ENCODE measurements at places on chromosomes 13 and 19.

- DNase-seq = no peak
These were observed 3.9 kb upstream of the PLPP2 start for GRCh38 chr19:294946-295686.

DNA sequence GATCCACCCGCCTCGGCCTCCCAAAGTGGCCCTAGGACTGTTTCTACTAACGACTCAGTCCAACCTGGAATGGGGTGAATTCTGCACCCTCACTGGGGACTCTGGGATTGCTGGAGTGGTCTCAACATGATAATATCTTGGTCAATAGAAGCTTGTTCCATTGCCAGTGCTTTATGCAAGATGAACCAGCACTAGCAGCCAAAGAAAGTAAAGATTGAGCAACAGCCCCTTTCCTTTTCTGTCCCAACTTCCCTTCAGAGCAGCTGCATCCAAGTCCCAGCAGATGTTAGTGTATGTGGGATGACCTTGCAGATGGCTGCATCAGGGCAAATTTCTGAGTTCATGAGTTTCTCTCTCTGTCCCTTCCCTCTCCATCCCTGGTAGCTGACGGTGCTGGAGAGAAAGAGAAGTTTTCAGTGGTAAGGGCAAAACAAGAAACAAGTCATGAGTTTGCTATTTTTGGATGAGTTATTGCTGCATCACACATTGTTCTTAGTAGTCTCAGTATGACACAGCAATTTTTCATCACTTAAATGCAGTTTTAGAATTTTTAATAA is 183.6 kb upstream of the EDNRB start:
- no peak for DNase-seq

DNA sequence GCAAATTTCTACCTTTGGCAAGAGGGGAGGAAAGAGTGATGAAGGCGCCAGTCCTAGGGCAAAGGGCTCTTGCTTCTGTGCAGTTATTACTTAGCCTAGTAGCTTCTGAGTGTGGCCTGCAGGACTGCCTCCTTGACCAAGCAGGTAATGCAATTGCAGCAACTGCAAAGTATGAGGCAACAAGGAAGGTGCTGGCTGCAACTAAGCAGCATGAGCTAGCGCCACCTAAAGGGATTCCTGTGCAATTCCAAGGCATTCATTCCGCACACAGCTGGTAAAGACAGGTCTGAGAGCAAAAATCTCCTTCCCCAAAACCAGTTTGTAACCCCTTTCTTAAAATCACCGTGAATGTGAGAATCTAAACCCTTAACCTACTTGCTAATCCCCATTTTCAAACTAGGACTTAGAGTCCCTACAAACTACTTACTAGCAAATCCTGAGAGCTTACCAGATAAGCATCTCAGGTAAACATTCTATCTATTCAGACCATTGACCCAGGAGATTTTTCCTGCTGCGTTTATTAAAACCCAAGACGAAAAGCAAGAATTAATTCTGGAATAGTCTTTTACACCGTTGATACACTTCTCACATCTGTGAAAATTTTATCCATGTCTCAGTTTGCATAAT is 62.9 kb downstream of the DCT start:
- DNase-seq = no peak

DNA sequence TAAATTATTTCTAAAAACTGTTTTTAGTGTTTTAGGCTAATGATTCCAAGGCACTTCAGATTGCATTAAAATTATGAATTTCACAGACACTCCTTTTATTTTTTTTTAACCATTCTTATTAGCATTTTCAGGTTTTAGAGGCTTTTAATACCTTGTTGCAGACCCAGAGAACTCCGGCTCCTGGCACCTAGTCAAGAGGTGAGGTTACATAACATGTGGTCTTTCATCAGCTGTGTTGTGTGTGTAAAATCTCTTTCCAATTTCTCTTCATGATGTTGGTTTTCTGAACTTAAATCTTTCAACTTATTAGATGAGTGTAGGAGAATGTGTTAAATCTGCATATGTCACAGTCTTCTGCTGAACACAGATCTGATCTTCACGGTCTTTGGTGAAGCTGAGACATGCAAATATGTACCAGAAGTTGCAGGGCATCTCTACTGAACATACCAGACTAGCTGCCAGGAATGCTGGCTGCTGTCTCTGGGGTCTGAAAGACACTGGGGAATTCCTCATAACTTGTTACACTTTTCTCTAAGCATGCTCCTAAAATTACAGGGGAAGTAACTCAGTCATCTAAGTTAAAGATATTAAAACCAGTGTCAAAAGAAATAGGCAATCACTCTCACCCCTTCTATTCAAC is 1165.3 kb downstream of the EFNB2 start:
- DNase-seq = no peak

DNA sequence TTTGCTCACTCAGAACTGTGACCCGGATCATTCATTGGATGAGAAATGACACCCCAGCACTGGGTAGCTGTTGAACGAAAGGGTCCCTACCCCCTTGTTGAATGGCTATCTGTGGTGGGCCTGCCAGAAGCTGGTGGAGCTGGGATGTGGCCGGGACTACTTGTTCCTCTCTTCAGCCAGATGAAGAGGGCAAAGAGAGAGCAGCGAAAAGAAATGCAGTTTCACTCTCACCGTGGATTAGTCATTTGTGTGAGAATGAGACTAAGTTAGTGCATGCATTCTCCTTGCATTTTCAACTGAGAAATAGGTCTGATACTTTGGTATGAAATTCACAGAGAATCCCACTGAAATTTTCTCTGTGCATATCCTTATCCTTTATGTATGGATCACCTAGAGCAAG is 553.1 kb downstream of the IRS2 start:
- DNase-seq = no peak

GRCh38 chr19:51566489-51567100 is 4.5 kb upstream of the ZNF175 start:
- no peak for DNase-seq

DNA sequence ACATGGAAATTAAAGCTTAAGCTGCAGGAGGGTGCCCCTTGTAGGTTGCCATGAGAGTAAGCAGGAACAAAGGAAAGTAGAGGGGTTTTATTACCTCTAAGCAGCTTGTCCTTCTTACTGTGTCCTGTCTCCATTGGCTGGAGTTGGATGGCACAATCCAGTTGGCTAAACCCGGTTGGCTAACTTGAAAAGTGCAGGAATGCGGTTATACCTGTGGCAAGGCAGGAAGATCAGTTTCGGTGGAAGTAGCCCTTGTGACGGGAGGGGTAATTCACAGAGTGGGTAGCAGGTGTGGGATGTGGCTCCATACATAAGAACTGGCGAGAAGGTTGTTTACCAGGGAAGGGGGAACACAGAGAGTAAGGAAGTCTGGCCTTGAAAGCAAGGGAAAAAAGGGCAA is 3.2 kb downstream of the ZNF726 start:
- DNase-seq = no peak

GRCh38 chr13:32851083-32852069 is 164.8 kb upstream of the KL start:
- no peak for DNase-seq

DNA sequence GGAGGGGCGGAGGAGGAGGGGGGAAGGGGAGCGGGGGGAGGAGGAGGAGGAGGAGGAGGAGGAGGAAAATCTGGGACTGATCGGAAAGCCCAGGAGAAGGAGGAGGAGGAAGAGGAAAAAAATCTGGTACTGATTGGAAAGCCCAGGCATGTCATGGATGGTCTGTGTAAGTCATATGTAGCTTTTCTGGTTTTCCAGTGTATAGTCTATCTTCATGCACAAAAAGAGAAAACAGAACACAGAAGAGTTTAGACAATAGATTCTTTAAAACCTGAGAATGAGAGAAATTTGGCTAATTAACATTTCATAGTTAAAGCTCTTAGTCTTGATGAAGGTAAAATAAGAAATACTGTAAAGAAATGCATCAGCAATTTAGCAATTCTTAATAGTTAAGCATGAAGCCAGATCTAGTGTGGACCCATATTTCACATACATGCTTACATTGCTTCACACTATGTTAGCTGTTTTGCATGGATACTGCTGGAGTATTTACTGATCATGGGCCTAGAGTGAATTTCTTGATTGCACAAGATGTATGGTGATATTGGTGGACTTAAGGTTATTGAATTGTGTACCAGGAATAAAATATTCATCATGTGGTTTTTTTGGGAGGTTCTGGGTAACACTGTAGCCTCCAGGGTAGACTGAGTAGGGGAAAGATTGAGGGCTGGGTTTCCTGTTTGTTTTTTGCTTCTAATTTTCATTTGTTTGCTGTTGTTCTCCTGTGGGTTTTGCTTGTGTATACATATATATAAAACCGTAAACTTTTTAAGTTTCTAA is 41.4 kb downstream of the SUCLA2 start:
- no peak for DNase-seq

- peak; percentile 30 for DNase-seq
These were observed 170.3 kb downstream of the PTPRS start for GRCh38 chr19:5170329-5170745.

DNA sequence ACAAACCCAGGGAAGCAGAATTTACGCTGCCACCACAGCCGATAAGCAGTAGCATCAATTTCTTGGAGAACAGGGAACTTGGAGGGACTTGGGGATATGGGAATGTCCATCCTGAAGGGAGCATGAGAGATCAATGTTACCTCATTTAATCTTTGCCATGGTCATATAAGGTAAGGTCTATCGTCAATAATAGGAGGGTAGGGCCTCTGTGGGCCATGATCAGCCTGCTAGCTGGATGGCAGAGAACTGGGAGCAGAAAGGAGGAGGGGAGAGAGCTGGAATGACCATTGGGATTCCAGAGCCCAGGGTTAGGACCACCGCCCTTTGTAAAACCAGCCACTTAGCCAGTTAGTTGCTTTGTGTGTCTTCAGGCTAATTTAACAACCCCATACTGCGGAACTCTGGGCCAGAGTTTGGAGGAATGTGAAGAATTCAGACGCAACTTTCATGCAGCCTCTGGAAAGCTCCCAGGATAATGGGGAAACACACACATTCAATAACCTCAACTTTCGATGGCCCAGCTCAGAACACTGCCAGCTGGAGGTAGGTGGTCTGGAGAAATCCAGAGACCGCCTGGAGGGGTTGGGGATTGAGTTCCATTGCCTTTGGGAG is 40.3 kb downstream of the ZNF557 start:
- DNase-seq = no peak

- DNase-seq = no peak
These were observed 388.0 kb downstream of the LMO7 start for GRCh38 chr13:76024151-76024550.

DNA sequence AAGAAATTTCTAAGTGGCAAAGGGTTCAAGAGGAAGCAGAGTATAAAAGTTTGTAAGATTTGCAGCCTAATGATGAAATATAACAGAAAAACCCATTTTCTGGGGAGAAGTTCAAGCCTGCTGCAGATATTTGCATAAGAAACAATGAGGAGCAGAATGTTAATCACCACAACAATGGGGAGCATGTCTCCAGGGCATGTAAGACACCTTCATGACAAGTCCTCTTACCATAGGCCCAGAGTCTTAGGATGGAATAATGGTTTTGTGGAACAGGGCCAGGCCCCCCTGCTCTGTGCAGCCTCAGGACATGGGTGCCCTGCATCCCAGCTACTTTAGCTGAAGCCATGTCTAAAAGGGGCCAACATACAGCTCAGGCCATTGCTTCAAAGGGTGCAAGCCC is 809.0 kb upstream of the SLITRK5 start:
- DNase-seq = no peak

DNA sequence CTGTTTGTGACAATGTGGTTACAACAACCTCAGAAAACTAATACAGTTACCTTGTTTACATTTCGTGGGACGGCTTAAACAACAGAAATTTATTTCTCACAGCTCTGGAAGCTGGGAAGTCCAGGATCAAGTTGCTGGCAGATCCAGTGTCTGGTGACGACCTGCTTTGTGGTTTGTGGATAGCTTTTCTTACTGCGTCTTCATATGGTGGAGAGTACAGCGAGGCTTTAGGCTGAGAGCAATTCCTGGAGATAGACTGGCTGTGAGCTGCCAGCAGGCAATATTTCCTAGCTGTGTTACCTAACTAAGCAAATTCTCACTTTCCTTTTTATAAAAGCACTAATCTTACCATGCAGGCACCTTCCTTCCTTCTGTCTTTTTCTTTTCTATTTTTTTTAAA is 1203.5 kb upstream of the PRR20A start:
- no peak for DNase-seq

DNA sequence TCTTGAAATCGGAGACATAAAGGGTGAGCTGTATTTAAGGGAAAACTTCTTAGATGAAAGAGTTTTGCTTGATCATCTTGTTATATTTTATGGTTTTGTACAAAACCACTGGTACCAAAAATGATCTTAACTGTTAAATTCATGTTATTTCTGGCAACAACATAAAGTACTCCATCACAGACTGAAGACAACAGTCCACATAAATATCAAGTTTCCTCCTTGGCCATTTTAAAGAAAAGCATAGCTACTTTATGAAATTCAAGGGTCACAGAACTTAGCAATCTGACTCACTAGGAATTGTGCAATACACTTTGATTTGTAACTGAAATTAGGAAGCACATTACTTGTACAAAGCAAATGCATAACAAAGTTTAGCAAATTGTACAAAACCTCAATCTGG is 66.3 kb downstream of the TBC1D4 start:
- DNase-seq = no peak

DNA sequence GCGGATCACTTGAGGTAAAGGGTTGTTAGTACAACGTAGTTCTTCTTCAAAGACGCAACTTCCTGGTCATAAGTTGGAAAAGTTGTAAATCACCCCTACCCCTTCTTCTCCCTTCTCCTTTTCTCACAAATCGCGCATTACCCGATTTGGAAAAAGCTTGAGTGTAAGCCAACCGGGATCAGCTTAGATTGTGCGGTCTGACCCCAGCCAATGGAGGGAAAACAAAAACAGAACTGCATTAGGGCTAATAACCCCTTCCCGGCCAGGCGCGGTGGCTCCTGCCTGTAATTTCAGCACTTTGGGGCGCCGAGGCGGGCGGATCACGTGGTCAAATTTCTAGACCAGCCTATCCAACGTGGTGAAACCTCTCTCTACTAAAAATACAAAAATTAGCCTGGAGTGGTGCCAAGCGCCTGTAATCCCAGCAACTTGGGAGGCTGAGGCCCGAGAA is 806 bp downstream of the ZNF90 start:
- no peak for DNase-seq

- DNase-seq = no peak
These were observed 1.6 kb upstream of the KLK10 start for GRCh38 chr19:51020988-51021651.

DNA sequence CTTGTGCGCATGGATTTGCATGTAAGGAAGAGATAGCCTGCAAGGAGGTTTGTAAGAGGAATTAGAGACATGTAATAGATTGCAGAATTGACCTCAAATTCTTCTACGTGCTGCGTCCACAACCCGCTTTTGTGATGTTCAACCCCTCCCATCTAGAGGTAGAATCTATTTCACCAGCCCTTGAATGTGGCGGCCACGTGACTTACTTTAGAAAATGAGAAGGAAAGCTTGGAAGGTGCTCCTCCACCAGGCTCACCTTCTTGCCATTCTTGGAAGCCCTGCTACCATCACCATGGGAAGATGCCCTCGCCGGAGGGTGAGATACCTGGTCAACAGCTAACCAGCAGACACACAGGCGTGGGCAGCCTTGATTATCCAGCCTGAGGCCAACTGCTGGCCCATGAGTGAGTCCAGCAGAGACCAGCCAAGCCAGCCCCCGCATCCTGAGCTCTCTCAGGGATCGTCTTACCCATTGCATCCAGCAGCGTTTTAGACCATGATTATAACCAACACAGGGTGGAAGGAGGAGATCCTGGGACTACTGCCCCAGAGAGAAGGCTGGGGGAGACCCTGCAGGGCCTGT is 7.6 kb upstream of the PEPD start:
- DNase-seq = no peak

GRCh38 chr13:55728247-55728646 is 1412.5 kb upstream of the PRR20A start:
- no peak for DNase-seq

Data from central memory CD8-positive, alpha-beta T cell (primary cell).